NCI-H1048 (cell line): ENCODE measurements at places on chromosomes 2 and 18.

DNA sequence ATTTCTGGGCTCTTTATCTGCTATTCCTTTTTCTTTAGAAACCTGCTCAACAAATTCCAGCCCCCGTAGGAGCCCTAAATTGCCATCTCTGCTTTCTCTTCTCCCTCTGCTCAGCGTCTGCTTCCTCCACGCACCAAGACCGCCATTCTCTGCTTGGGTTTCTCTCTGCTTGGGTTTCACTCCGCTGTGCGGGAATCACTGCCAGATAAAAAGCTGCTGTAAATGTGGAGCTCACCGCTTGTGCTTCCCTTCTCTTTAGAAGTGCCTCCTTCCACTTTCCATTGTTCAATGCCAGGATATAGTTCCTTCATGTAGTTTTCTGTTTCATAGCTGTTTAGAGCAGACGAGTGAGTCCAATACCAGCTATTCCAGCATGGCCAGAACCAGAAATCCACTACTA is 45.9 kb downstream of the TMEM237 start:
- DNase-seq = no peak

- no peak for DNase-seq
Observed at GRCh38 chr2:237452861-237453260, 34.2 kb upstream of the MLPH start.

DNA sequence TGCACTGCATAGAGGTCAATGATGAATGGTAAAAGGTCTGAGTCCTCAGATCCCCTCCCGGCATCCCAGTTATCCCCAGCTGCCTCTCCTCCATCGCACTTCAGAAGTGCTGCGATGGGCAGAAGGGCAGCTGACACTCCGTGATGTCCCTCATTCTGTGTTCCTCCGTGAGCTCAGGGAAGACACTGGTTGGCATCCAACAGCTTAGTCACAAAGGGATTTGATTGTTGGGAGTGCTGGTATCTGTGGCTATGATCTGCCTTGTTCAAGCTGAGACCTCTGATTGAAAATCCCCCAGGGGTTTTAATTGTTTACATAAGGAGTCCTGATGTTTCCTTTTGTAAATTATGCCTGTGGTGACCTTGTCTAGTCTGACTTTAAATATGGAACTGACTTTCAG is 19.0 kb upstream of the SAG start:
- DNase-seq = no peak

GRCh38 chr2:129011466-129012061 is 692.9 kb upstream of the HS6ST1 start:
- no peak for DNase-seq
